SJSA1 (cell line): ENCODE measurements at places on chromosomes 6 and 20. TPM values are rescaled to one million over a fixed set of nuclear protein-coding genes. Genes with fewer than 3 reads are reported as not detected.
A peak's percentile ranks its signal among the peaks of the same experiment; 100 is the strongest.

Gene LSM14B
- 21.1 and 33.2 TPM in 2 replicates for total RNA-seq

Gene EFCAB8
- 0.06 and 0.08 TPM in 2 replicates for total RNA-seq

Gene SLC17A4
- total RNA-seq, result not detected in 2 replicates

Gene HLA-DRB5
- not detected in 2 replicates for total RNA-seq

Gene BPIFB1
- total RNA-seq, result not detected in 2 replicates

Gene MPC1
- 87.8 and 127 TPM in 2 replicates for total RNA-seq

DNA sequence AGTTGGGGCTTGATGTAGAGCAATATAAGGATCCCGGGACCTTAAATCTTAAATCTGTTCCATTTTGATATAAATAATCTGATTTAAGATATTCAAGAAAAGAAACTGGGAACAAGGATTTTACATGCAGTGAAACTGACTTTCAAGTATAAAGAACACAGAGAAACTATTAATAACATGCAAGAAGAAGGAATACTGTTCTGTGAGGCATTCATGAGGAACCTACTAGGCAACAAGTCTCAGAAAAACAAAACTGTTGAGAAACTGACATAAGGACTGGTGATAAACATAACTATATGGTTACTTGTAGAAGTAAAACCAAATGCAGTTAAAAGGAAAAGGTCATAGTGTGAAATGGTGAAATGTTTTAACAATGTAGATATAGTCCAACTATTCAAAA is 15.8 kb downstream of the HDDC2 start:
- DNase-seq, result no peak

GRCh38 chr6:64723327-64724058 is 983.5 kb downstream of the EYS start:
- DNase-seq, result no peak

Gene PDE7B
- total RNA-seq, result not detected in 2 replicates

Gene MATN4
- 0.50 TPM in 1 of 2 replicates, not detected in the other for total RNA-seq

GRCh38 chr20:24851346-24852019 is 97.6 kb upstream of the CST7 start:
- no peak for DNase-seq

DNA sequence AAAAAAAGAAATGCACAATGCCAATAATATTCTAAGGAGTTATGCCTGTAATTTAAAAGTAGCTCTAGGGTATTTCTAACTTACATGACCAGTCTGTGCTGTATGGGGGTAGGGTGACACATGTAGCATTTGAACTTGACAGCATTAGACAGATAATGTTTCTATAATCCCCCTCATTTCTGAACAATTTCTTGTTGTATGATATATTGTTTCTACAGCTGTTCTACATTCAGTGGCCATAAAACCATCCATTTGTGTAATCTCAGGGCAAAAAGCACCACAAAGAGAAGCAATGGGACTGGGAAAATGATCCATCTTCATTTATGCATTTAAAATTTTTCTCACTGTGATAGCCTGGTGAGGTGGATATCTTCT is 767.8 kb downstream of the TFAP2A start:
- no peak for DNase-seq

Gene TBX18
- 17.5 and 35.1 TPM in 2 replicates for total RNA-seq

- no peak for DNase-seq
Measured at GRCh38 chr20:16191496-16191895, 381.8 kb downstream of the KIF16B start.

DNA sequence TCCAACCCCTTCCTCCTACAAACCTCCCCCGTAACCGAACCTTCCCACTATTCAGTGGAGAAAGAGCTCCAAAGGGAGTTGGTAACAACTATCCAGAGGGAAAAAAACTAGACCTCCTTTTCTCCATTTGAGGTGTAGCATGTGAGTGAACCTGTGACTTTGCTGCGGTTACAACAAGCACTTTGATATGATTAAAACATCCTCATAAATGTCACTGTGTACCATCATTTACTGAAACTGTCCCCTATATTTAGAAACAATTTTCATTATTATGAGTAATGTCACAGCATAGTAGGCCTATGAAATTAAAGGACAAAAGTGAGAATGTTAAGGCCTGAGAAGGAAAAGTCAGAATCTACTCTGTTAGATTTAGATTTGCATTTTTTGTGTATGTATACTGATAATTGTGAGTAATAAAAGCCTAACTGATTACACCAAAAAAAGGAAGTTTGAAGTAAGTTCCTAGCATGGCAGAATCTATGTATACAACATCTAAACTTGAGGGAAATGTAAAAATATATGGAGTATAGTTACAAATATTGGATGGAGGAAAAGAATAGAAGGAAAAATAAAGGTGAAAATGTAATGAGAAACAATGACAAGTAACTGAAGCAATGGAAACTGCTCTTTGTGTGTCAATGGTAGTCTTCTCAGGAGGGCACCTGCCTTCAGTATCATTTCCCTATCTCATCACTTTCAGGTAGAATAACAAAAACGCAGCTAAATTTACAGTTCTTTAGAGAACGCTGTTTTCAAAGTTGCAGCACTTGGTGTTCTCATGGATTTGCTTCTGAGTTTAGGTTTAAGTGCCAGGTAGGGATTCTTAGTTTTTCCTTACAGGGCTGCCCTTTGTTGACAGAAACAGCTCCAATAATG is 145.9 kb downstream of the IMPG1 start:
- no peak for DNase-seq

- no peak for DNase-seq
Measured at GRCh38 chr6:43946641-43947363, 176.8 kb downstream of the VEGFA start.

Gene PRDM1
- total RNA-seq, result 0.84 and 1.3 TPM in 2 replicates

Gene PTCRA
- total RNA-seq, result not detected in 2 replicates

DNA sequence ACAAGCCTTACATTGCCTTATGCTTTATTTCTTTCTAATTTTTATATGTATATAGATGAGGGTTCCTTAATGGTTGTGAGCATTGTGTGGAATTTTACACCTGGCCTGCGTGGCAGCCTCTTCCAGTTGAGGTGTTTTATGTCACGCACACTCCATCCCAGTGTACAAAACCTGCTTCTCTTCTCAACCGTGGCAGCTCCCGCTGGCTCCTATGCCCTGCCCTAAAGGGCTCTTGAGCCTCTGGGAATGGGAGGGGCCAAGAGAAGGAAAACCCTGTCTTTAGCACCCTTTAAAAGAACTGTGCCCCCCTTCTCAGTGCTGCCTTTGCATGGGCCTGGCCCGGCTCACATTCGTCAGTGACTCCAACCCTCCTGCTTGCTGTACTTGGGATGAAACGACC is 4.3 kb upstream of the DNAJC5 start:
- no peak for DNase-seq

Gene FKBP1C
- total RNA-seq, result 0.09 and 0.37 TPM in 2 replicates

GRCh38 chr6:150099546-150099945 is 30.6 kb upstream of the ULBP3 start:
- no peak for DNase-seq

- DNase-seq, result no peak
Measured at GRCh38 chr6:156395276-156395675, 381.9 kb upstream of the ARID1B start.

DNA sequence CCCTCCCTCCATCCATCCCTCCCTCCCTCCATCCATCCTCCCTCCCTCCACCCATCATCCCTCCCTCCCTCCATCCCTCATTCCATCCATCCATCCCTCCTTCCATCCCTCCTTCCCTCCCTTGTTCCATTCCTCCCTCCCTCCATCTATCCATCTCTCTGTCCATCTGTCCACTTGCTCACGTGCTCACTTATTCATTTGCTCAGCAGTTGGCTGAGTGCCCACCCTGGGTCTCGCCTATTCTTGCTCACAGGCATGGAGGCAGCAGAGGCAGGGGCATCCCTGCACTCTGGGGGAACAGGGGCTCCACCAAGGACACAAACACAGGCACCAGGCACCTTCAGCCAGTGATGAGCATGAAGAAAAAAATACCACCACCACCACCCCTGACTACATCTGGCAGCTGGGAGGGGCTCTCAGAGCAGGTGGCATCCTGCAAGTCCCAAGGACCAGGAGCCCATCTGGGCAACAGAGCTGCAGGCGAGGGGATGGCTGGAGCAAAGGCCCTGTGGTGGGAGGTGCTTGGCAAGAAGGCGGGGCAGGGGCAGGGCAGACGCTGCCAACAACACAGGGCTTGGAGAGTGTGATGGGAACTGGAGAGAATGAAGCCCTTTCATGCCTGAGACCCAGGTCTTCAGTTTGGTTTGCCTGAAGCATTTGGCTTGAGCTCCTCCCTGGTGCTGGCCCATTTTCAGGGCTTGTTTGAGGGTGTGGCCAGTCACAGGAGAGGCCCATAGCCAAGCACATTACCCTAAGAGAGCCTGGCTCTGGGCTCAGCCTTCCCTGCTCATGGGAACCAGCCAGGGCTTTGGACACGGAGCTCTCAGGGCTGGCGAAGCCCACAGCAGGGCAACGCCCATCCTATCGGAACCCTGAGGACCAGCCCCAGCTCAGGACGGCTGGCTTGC is 40.2 kb upstream of the MRGBP start:
- DNase-seq, result no peak

GRCh38 chr20:38209736-38210405 is 44.8 kb upstream of the TGM2 start:
- DNase-seq, result no peak

GRCh38 chr6:39231521-39232243 is 2.4 kb upstream of the KCNK5 start:
- DNase-seq, result no peak

DNA sequence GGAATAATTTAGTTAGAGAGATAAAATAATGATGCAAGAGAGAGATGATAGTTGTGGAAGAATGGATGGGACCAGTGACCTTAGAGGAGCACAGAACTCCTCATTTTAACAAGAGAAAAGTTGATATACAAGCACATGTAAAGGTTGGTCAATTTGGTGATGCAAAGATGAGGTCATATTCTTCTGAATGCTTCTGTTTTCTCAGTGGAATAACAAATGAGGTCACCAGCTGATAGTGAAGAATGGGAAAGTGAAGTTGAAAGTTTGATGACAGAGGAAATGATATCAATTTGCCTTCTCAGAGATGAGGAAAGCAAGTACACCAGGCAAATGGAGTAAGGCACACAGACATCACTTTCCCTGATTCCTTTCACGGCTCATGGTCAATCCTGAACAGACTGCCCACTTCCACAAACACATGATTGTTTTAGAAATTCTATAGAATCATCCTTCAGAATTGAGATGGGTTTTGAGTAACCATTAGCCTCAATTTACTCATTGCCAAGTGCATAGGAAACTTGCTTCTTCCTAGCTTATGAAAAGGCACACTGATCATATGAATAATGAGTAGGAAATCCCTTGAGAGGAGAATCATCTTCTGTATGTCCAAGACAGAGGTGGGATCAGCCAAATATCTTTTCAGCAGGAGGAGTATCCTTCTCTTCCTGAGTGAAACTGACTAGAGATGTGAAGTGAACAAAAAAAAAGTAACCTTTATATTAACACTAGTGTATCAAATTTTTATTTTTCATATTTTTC is 82.4 kb upstream of the TCF21 start:
- DNase-seq, result no peak

- DNase-seq, result peak; percentile 37
Measured at GRCh38 chr20:56400001-56400640, 7.7 kb downstream of the CSTF1 start.
